Right atrium auricular region (tissue), 2 donors: ENCODE measurements at places on chromosomes 3 and 15. TPM values are rescaled to one million over a fixed set of nuclear protein-coding genes. Genes with fewer than 3 reads are reported as not detected.

DNA sequence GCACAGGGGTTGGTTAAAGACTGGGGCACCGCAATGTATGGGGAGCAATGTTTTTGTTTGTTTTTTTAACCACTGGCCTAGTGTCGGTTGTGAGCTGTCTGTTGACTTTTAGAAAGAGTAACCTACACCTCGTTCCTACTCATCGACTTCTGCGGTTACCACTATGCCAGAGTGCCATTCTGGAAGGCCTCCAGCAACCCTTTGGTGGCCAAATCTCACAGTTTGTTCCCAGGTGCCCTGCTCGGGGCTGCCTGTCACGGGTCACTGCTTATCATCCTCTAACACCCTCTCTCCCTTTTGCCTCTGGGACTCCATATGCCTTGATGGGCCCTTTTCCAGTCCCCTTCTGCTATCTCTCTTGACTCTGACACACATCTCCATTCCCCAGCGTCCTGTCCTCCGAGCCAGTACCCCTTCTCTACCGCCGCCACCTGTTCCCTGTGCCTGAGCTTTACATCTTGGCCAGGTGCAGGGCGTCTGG lies 290.4 kb upstream of the C2CD4B start:
- H3K4me1 ChIP-seq, result no peaks in the 10 kb centered on the region
- no peak overlapping the region for H3K4me3 ChIP-seq
- H3K27me3 ChIP-seq, result no peaks in the 10 kb centered on the region
- H3K36me3 ChIP-seq, result no peaks in the 10 kb centered on the region

DNA sequence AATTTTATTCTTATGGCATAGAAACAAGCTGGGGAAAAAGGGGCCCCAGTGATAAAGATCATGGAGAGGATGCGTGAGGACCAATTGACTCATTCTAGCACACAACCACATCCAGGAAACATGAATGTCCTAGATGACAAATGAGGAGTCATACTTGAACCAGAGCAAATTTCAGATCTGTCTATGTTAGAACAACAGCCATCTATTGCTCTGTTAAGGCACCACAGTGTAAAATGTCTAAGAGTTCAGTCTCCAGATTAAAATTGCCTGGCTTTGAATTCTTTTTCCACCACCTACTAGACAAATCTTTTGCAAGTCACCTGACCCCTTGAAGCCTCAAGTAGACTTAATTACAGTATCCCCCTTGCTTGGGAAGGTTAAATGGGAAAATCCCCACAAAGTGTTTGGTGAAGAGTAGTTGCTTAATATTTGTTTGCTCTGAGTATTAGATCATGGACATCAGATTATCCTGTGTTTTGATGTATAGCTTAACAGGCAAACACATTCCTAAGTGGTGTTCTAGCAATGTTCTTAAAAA lies 258.7 kb upstream of the TGFBR2 start:
- H3K36me3 ChIP-seq, result no peaks in the 10 kb centered on the region
- no peaks in the 10 kb centered on the region for H3K27me3 ChIP-seq
- H3K4me3 ChIP-seq, result no peak overlapping the region
- H3K27ac ChIP-seq, result no peak overlapping the region
- no peak for DNase-seq

LRRC3B gene
- 0.04 TPM for total RNA-seq

- H3K4me3 ChIP-seq, result no peak overlapping the region
- no peak overlapping the region for H3K27ac ChIP-seq
- H3K36me3 ChIP-seq, result no peaks in the 10 kb centered on the region
- no peak for DNase-seq
Measured at GRCh38 chr15:29151484-29151857, 118.2 kb downstream of the NSMCE3 start.

DNA sequence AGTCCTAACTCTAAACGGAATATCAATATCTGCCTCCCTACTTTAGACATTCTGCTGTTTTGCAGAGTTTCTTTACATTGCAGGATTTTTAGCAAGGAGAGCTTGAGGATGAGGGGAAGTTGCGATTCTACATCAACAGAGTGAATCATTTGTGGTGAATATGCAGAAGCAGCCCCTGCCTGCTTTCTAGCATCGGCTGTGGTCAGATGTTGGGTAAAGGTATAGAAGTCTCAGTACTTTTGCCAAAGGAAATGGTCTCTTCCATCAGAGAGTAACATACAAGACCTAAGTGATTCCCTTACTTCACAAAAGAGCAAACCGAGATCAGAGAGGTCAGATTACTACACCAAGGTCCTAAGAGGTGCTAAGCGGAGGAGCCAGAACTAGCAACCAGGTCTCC lies 15.2 kb downstream of the ST3GAL6 start:
- no peaks in the 10 kb centered on the region for H3K27me3 ChIP-seq
- no peaks in the 10 kb centered on the region for H3K36me3 ChIP-seq
- H3K4me3 ChIP-seq, result no peak overlapping the region
- H3K4me1 ChIP-seq, result no peaks in the 10 kb centered on the region

DNA sequence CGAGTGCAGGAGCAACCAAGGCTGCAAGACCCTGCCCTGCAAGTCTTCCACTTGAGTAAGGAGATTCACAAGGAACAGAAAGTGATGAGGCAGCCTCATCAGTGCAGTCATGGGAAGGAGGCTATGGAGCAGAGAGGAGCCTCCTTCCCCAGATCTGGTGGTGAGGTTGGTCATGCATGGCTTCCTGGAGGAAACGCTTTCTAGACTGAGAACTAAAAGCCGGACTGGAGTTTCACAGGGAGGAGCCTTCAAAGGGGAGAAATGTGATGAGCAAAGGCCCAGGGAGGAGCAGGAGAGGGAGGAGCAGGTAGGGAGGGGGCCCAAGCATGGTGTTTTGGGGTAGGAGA lies 139.9 kb downstream of the SRGAP3 start:
- no peak for DNase-seq
- no peaks in the 10 kb centered on the region for H3K36me3 ChIP-seq
- no peak overlapping the region for H3K4me3 ChIP-seq
- no peaks in the 10 kb centered on the region for H3K4me1 ChIP-seq
- no peaks in the 10 kb centered on the region for H3K27me3 ChIP-seq

MST1R gene
- 1.2 TPM for total RNA-seq

DNA sequence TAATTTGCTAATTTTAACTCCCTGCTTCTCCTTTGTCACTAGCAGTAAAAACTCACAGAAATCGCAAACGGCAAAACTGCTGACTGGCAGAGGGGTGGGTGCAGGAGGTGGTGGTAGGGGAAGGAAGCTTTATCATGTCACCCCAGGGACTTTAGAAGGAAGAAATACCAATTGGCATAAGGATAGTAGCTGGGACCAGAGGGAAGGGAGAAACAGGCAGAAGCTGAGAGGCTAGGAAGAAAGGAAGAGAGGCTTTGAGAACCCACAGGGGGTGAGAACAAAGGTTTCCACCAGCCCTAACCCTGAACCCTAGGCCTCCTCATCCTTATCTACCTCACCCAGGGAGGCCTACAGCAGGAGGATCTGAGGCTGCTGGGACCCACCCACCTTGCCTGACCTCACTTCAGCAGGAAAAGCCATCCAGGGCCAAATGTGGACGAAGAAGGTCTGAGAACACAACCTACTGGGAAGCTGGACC lies 10.7 kb downstream of the ITGB5 start:
- no peak for DNase-seq
- H3K27me3 ChIP-seq, result no peaks in the 10 kb centered on the region
- H3K36me3 ChIP-seq, result peaks cover 15% of the 10 kb centered on the region
- H3K4me1 ChIP-seq, result no peaks in the 10 kb centered on the region

GRCh38 chr15:78822514-78822913 lies 11.2 kb upstream of the ADAMTS7 start:
- DNase-seq, result no peak
- H3K4me1 ChIP-seq, result peaks cover 19% of the 10 kb centered on the region
- H3K4me3 ChIP-seq, result no peak overlapping the region
- no peaks in the 10 kb centered on the region for H3K36me3 ChIP-seq

CSPG4 gene
- 32.6 TPM for total RNA-seq

DNA sequence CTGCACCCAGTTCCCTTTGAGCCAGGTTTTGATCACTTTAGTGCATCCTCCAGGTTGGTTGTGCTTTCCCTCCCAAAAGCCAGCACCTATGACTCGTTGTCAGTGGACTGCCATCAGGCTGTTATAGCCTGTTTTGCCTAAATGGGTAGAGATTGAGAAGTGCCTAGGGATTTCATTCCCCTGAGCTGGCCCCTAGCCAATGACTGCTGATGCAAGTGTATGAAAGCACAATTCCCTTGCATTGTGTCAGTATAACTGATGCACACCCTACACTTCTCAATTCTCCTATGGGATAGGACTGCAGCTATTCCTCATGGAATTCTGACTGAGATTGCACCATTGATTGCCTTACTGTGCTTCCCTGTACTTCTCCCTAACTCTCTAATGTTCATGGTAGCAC lies 102.1 kb upstream of the ARPP21 start:
- H3K36me3 ChIP-seq, result no peaks in the 10 kb centered on the region
- H3K27ac ChIP-seq, result no peak overlapping the region
- no peaks in the 10 kb centered on the region for H3K4me1 ChIP-seq

GRCh38 chr3:165653130-165653778 lies 184.0 kb downstream of the BCHE start:
- no peak overlapping the region for H3K27ac ChIP-seq
- H3K36me3 ChIP-seq, result no peaks in the 10 kb centered on the region
- H3K4me3 ChIP-seq, result no peak overlapping the region
- H3K27me3 ChIP-seq, result no peaks in the 10 kb centered on the region
- DNase-seq, result no peak

GRCh38 chr3:42723219-42723618 lies 20.6 kb upstream of the HHATL start:
- no peak overlapping the region for H3K4me3 ChIP-seq
- no peaks in the 10 kb centered on the region for H3K36me3 ChIP-seq
- no peak for DNase-seq
- H3K27me3 ChIP-seq, result no peaks in the 10 kb centered on the region
- H3K4me1 ChIP-seq, result peaks cover 4% of the 10 kb centered on the region
- H3K27ac ChIP-seq, result peak overlapping the region; percentile 86

DNA sequence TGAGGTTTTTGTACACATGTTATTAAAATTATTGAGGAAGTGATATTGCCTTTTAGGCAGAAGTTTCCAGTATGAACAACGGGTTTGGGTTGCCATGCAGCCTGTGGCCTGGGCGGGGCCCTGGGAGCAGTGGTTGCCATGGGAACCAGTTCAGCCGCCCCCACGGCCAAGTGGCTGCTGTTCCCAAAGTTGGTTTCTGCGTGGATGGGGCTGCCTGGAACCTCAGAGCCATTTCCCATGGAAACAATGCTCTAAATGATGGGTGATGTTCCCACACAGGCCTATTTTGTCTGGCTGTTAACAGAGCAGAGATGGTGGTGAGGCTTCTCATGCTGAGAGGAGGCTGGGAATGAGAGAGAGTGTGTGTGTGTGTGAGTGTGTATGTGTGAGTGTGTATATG lies 19.5 kb downstream of the MRAS start:
- H3K27ac ChIP-seq, result peak overlapping the region; percentile 79
- H3K27me3 ChIP-seq, result no peaks in the 10 kb centered on the region
- no peaks in the 10 kb centered on the region for H3K4me1 ChIP-seq
- DNase-seq, result peak; percentile 75
- H3K36me3 ChIP-seq, result no peaks in the 10 kb centered on the region
- no peak overlapping the region for H3K4me3 ChIP-seq

DNA sequence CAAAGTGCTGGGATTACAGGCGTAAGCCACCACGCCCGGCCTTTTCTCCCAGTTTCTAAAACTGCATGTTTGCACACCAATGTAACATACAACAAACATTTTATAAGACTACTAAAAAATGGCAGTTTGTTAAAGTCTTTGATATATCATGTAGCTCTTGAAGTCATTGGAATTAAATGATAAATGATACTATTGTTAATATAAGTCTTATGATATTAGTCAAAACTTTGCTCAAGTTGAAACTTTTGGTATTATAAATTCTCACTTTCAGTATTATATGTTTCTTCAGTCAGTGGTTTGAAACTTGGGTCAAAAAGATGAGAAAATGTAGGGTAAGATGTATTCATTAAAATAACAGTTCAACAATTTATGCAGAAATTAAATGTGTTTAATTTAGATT lies 117.6 kb upstream of the TBL1XR1 start:
- H3K27ac ChIP-seq, result no peak overlapping the region
- no peaks in the 10 kb centered on the region for H3K36me3 ChIP-seq
- H3K4me1 ChIP-seq, result no peaks in the 10 kb centered on the region
- H3K4me3 ChIP-seq, result no peak overlapping the region
- no peak for DNase-seq
- H3K27me3 ChIP-seq, result no peaks in the 10 kb centered on the region

GRCh38 chr3:184636741-184637316 lies 75.0 kb downstream of the MAGEF1 start:
- no peak overlapping the region for H3K27ac ChIP-seq
- H3K36me3 ChIP-seq, result no peaks in the 10 kb centered on the region
- DNase-seq, result no peak
- H3K27me3 ChIP-seq, result no peaks in the 10 kb centered on the region
- no peak overlapping the region for H3K4me3 ChIP-seq

DNA sequence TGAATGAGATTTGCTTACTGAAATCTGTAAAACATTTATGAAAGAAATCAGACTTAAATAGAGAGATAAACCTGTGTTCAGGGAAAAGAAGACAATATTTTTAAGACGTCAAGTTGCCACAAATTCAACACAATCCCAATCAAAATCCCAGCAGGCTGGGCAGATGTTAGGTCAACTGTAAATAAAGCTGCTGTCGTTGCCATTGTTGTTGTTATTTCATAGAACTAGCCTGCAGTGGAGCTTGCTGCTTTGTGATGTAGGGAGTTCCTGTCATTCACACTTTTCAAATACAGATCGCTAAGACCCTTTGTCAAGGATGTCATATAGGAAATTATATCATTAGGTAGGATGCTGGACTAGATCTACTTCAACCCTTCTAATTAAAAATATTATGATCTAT lies 123.1 kb downstream of the NEO1 start:
- H3K27me3 ChIP-seq, result no peaks in the 10 kb centered on the region
- no peak for DNase-seq
- no peaks in the 10 kb centered on the region for H3K4me1 ChIP-seq
- H3K4me3 ChIP-seq, result no peak overlapping the region

- peaks cover 47% of the 10 kb centered on the region for H3K4me1 ChIP-seq
- DNase-seq, result no peak
- no peaks in the 10 kb centered on the region for H3K36me3 ChIP-seq
- H3K4me3 ChIP-seq, result peak overlapping the region; percentile 67
- H3K27me3 ChIP-seq, result no peaks in the 10 kb centered on the region
Measured at GRCh38 chr15:93070132-93070531, 18.9 kb downstream of the RGMA start.

DNA sequence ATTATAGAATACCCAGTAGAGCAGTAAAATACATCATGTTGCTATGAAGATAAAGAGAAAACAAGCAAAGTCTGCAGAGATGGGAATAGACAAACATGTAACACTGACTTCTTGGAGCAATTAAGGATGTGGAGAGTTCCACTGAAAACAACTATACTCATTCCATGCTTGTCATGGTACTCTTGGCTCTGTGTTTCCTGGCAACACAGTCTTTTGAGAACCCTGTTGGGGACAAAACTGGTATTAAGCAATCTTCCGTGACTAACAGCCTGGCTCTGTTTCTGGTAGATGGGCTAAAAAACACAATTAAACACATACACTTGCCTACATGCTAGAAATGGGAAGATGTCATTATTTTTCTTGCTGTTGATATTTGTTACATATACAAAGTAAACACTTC lies 1212.3 kb upstream of the GBE1 start:
- H3K36me3 ChIP-seq, result no peaks in the 10 kb centered on the region
- H3K4me1 ChIP-seq, result no peaks in the 10 kb centered on the region
- no peak overlapping the region for H3K4me3 ChIP-seq
- no peak for DNase-seq

GRCh38 chr15:78103406-78104118 lies 11.2 kb downstream of the SH2D7 start:
- H3K4me3 ChIP-seq, result no peak overlapping the region
- H3K27me3 ChIP-seq, result no peaks in the 10 kb centered on the region
- no peaks in the 10 kb centered on the region for H3K4me1 ChIP-seq
- no peaks in the 10 kb centered on the region for H3K36me3 ChIP-seq
